ENCODE measurements at places on chromosomes 12 and 14.

GRCh38 chr14:23577004-23577681 is 1.4 kb downstream of the JPH4 start:
- no peak for DNase-seq

DNA sequence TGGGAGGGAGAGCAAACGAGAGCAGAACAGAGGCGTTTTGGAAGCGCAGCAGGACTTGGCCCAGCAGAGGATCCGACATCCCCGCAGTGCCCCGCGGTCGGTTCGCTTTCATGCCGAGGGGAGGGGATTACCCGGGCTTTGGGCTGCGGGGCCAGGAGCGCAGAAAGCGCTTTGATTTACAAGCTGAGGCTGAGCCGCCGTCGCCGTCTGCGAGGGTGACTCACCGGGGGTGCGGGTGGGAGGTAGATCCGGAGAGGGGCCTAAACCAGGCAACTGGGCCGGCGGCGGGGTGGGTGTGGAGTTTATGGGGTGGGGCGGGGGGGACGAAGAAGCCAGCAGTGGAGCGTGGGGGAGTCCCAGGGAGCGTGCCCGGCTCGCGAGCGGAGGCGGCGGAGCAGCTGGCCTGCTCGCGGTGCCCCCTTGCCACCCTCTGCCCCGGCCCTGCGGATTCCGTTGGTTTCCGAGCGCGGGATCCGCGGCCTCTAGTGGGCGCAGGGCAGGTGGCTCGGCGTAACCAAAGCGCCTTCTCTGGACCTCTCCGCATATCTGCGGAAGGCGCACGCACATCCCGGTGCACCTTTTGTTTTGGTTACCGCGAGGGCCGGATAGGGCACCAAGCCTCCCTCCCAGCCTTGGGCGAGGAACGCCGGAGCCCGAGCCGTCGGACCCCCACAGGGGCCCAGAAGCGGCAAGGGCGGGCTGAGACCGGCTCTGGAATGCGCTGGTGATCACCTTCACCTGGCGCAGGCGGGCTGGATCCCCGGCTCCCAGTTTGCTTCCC is 2.6 kb downstream of the SIX4 start:
- no peak for DNase-seq

- no peak for DNase-seq
Measured at GRCh38 chr12:114684098-114684869, at the start of gene TBX3. Gene TBX3, minus strand, starts transcription at chr12:114684175. Its CDS starts 975 bp downstream, at chr12:114683200.

DNA sequence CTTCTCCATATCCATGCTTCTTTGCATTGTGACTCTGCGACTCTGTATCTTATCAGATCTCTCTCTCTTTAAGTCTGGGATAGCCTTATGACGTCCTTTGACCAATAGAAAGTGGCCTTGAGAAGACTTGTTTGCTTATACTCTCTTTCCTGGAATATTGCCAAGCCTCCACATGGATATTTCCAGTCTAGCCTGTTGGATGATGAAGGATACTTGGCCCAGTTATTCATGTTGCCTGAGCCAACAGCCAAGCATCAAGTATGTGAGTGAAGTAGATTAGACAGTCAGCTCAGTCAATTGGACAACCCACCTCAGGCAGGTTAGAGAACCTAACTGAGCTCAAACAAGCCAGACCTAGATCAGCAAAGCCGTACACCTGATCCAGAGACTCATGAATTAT is 864.2 kb upstream of the MGAT4C start:
- DNase-seq = no peak

DNA sequence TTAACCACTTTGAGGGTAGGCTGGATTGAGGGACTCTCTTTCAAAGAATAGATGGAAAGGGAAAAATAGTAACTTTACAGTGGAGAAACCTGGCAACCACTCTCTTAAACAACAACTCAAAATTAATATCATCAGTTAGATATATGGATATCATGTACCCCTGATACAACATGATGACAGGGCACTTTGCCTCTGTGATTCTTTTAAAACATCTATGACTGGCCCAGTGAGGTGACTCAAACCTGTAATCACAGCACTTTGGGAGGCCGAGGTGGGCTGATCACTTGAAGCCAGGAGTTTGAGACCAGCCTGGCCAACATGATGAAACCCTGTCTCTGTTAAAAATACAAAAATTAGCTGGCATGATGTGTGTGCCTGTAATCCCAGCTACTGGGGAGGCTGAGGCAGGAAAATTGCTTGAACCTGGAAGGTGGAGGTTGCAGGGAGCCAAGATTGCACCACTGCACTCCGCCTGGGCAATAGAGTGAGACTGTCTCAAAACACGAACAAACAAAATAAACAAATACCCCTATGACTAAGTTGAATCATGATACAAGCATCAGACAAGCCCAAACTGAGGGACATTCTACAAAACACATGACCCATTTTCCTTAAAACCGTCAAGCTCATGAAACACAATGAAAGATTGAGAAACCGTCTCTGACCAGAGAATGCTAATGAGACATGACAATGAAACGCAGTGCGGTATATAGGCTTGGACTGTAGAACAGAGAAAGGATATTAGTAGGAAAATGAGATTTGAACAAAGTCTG is 26.4 kb upstream of the SLC7A8 start:
- DNase-seq = no peak

DNA sequence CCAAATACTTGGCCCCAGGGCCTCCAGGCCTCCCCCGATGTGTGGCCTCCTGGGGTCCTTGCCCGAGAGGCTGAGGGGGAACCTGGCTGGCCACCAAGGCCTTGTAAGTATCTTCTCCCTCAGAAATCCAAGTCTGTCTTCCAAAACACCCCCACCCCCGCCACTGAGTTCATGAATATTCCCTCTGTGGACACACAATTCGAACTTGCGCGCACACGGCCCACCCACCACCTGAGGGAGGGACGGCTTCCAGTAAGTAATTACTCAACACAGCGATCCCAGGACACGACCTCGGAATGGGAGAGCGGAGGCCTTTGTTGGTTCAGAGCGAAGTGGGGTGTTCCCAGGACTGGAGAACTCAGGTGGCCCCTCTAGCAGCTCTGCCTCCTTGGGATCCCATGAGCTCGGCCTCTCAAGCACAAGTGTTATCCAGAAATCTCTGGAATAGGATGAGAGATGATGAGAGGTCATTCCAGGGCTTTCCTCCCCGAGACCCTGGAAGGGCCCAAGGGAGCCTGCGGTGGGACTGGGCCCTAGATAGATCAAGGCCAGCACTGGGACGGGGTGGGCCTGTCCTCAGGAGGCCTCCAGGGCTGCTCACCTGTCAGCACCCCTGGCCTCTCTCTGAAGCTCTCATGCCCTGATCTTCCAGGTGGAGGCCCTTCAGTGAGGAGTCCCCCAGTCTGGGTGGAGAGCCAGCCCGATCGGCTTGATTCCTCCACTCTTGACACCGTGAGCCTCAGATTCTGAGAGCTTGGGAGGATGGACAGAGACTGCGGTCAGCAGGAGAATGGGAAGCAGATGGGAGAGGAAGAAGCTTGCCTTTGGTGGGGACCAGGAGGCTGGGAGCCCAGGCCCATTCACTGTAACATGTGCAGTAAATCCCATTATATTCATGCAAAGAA is 219.0 kb upstream of the RTL1 start:
- DNase-seq = no peak

GRCh38 chr12:122866950-122867607 is 28.8 kb downstream of the VPS37B start:
- no peak for DNase-seq

GRCh38 chr14:104579507-104579906 is at the start of gene C14orf180:
Gene C14orf180, plus strand, starts transcription at chr14:104579764. Its CDS starts 6,667 bp downstream, at chr14:104586431.
- no peak for DNase-seq

GRCh38 chr14:104688505-104689108 is 811 bp upstream of the INF2 start:
- no peak for DNase-seq

GRCh38 chr12:836952-837351 is 84.6 kb downstream of the WNK1 start:
- DNase-seq = no peak

GRCh38 chr12:126926023-126926594 is 1340.9 kb upstream of the TMEM132C start:
- DNase-seq = no peak

DNA sequence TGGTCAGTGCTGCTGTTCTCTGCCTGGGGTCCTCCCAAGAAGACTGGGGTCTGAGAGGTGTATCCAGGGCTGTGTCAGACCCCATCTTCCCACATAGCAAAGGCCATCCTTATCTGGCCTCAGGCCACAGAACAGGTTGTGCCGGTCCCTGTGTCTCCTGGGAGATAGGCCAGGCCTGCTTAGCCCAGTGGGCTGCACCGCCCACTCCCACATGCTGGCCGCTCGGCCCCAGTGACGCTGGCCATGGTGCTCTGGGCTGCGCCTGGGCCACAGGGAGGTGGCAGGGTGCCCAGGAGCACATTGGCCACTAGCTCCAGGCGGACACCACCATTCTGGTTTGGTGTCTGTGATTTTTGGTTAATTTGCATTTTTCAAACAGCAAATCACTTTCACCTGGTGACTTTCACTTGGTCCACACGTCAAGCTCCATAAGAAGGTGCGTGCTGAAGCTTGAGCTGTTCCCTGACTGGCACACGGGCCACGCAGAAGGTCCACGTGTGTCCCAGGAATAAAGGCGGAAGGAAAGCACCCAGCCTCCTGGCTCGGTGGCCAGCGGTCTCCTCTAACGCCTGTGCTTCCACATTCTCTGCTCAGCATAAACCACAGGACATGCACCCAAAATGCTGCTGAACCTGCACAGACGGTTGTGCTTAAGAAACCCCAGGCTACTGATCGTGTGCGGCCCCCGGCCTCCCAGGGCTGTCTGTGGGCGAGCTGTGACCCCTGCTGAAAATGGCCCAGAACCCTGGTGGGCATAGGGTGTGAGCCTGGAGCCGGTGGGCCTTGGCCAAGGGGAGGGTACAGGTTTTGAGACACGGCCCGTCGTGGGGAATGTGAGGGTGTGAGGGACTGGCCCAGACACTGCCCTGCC is 4.6 kb downstream of the FBRSL1 start:
- DNase-seq = no peak

- no peak for DNase-seq
Measured at GRCh38 chr12:28799348-28799747, 349.7 kb upstream of the FAR2 start.

DNA sequence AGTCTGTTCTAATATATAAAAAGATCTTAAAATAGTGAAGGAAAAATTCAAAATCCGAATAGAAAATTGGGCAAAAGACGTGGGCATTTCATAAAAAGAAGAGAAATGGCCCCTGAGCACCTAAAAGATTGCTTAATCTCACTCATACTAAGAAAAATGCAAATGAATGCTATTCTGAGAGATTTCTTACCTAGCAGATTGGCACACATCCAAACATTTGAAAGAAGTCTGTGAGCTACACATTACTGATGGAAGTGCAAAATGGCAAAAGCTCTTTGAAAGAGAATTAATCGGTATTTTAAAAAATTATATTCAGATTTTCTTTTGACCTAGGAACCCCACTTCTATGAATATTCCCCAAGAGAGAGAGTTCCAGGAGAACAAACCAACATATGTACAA is 280.4 kb upstream of the GARIN6 start:
- DNase-seq = no peak

- DNase-seq = no peak
Measured at GRCh38 chr12:9992296-9992695, 6.6 kb downstream of the CLEC1B start.

- no peak for DNase-seq
Measured at GRCh38 chr12:52053536-52054209, 2.4 kb downstream of the NR4A1 start.

- DNase-seq = peak; percentile 28
Measured at GRCh38 chr12:18496156-18496555, 234.8 kb downstream of the PIK3C2G start.

- no peak for DNase-seq
Measured at GRCh38 chr14:79090641-79091180, 920.5 kb downstream of the NRXN3 start.

GRCh38 chr14:100018054-100018453 is 47.2 kb upstream of the EVL start:
- DNase-seq = no peak
